A549 treated with DMSO at 1 μM for 4 hours (cell line): ENCODE measurements at places on chromosomes 16 and 17. TPM values are rescaled to one million over a fixed set of nuclear protein-coding genes. Genes with fewer than 3 reads are reported as not detected.

The BAIAP2 gene
- total RNA-seq: 55.3 to 75.1 TPM (median 58.0 TPM) in 5 replicates

The HOXB6 gene
- total RNA-seq: 4.7 to 7.8 TPM (median 7.0 TPM) in 5 replicates

The PERCC1 gene
- not detected in 5 replicates for total RNA-seq

The TNFRSF17 gene
- not detected in 5 replicates for total RNA-seq

The KCNJ18 gene
- 0.05 TPM in 2 of 5 replicates, not detected in the others for total RNA-seq

The FAM20A gene
- not detected in 5 replicates for total RNA-seq

The CUEDC1 gene
- 45.3 to 55.1 TPM (median 53.7 TPM) in 5 replicates for total RNA-seq

The ATF7IP2 gene
- 9.7 to 15.3 TPM (median 11.0 TPM) in 5 replicates for total RNA-seq

The FBXW10 gene
- total RNA-seq: 0.95 to 1.6 TPM (median 1.2 TPM) in 5 replicates
